ENCODE measurements at places on chromosomes 13 and 19.

DNA sequence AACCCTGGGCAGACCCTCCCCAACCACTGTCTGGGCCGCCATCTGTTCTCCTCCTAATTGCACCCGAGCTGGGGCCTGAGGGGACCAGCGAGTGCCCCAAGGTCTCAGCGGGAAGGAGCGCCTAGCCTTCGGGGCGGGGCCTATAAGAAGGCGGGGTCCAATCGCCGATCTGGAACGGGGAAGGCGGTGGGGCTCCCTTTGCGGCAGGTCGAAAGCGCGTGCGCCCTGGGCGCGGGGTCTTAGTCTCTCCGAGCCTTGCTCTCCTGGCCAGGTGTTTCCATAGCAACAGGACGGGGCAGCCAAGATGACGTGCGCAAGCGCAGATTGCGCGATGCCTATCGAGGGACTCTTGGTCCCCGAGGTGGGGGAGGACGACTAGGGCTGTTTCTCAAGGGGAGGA, 2.8 kb downstream of the MAST1 start:
- DNase-seq: peak; percentile 38

DNA sequence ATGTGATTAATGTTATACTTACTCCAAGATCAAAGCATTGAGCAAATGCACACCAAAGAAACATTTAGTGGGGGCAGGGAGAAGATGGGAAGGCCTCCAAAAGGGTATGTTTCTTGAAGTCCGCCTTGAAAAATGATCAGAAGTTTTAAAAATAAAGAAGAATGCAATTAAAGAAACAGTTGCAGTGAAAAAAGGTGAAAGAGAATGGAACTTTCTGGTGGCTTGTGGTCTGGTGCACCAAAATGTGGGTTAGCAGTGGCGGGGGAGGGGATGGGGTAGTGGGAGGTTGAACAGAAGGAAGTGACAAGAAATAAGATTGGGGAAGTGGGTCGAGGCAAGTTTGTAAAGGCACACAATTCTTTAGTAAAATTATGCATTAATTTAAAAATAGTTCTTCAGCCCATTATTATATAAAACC, 2.5 kb downstream of the LCP1 start:
- peak; percentile 78 for DNase-seq

GRCh38 chr19:4744451-4745174, 21.0 kb upstream of the DPP9 start:
- no peak for DNase-seq

DNA sequence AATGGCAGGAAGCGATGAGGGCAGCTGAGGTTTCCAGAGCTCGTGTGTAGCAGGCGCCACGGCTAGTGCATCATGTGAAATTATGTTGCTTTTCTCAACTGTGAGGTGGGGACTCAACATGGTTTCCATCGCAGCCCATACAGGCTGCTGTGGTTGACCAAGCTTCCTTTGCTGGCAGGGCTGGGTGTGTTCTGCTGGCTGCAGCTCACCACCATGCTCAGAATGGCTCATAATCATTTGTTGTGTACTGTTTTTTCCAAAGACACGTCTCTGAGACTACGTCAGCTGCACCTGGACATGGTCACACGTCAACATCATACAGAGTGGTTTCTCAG, 16.1 kb upstream of the RASA3 start:
- peak; percentile 75 for DNase-seq

DNA sequence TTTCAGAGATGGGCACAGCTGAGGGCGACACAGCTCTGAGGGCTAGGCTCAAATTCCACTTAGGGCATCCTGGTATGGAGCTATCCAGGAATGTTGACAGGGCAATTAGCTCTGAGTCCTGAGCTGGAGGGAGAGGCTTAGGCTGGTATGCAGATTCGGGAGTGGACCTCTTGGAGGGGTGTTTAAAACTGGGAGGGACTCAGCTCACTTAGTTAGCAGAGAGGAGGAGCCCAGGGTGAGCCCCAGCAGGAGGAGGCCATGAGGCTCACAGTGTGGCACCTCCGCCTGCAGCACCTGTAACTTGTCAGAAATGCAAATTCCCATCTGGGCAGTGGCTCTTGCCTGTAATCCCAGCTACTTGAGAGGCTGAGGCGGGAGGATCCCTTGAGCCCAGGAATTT, 10.2 kb upstream of the NOP53 start:
- DNase-seq: no peak

- no peak for DNase-seq
Measured at GRCh38 chr13:74266861-74267260, 132.7 kb upstream of the KLF12 start.

- DNase-seq: no peak
Measured at GRCh38 chr13:37141011-37141410, 35.5 kb upstream of the CSNK1A1L start.
